ENCODE measurements at places on chromosomes 16 and 17.
A peak's percentile ranks its signal among the peaks of the same experiment; 100 is the strongest.

GRCh38 chr16:4926928-4927327 lies 10.0 kb downstream of the PPL start:
- no peak for DNase-seq

- DNase-seq, result no peak
These were observed 5.4 kb downstream of the WDR81 start for GRCh38 chr17:1729966-1730325.

DNA sequence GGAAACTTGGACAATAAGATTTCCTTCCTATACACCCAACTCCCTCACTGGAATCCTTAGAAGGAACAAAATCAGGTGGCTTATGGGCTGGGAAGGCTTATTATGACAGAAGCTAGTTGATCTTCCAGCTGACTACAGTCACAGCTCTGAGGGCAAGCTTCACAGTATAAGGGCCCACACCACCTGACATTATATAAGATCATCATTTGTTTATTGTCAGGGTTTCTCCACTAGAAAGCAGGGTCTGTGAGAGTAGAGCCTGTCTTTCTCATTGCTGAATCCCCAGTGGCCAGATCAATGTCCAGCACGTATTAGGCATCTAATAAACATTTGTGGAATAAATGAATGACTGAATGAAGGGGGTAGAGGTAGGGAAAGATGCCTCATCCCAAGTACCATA lies 57.8 kb upstream of the PHOSPHO1 start:
- DNase-seq, result no peak

GRCh38 chr17:20094777-20095176 lies 85.6 kb downstream of the SPECC1 start:
- no peak for DNase-seq

- peak; percentile 61 for DNase-seq
These were observed 890 bp downstream of the TOB1 start for GRCh38 chr17:50865060-50865867.

- DNase-seq, result no peak
These were observed 219.7 kb downstream of the SPECC1 start for GRCh38 chr17:20228860-20229259.

DNA sequence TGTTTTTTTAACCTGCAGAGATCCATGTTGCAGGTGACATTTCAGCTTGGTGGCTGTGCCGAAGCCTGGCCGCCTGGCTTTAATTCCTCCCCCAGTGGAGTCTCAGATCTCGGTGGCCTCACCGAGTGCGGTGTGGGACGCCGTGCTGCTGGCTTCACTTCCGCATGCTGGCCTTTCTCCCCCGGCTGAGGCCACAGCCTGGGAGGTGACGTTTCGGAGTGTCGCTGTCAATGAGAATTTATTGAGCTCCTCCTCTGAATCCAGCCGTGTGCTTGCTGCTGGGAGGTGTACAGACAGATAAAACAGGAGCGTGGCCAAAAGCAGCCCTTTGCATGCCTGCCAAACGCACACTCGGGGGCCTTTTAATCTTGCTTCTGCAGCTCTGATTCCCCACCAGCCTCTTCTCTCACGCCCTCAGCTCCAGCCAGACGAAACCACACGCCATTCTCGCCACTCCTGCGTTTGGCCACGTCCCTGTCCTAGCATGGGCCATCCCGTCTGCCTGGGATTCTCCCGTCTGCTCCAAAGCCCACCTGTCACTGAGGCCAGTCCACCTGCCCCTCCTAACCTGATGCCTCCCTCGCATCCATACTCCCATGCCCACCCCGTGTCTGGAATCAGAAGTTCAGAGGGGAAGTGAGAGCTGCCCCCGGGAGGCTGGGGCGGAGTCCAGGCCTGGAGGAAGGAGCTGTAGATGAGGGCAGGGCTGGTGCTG lies 3.6 kb downstream of the GSE1 start:
- DNase-seq, result peak; percentile 24

DNA sequence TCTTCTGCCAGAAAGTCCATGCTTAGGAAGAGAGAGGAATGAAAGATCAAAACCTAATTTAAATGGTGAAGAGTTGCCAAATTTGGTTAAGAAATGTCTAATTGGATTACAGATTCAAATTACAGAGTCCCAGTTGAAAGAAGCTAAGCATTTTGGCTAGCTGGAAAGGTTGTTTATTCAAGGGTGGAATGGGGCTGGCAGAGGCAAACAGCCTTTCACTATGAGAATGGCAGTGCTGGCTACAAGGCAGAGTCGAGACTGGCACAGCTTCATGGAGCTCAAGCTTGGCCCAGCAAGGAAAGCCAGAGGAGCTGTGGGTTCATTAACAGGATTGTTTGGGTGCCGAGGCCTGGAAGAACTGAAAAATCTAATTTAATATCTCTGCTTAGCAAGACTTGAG lies 13.6 kb downstream of the MAP3K3 start:
- no peak for DNase-seq

GRCh38 chr16:10206215-10206614 lies 24.0 kb upstream of the GRIN2A start:
- no peak for DNase-seq

- no peak for DNase-seq
These were observed 233.3 kb downstream of the CDH13 start for GRCh38 chr16:82860071-82860470.

GRCh38 chr17:75684924-75685323 lies 17.8 kb downstream of the SAP30BP start:
- DNase-seq, result no peak

DNA sequence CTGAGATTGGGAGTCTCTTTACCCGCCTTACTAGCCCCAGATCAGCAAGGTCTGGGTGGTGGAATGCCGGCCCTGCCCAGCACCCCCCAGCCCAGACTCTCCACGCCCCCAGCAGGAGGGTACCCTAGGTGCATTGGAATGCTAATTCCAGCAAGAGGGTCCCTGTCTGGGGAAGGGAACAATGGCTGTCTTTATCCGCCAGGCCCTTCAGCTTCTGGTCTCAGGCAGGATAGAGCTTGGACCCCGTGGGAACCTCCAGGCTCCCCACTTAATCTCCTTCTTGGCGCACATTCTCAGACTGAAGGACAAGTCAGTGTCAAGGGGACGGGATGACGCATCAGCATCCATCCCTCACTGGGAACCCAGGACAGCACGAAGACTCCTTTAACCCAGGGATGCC lies 85.1 kb downstream of the LITAF start:
- no peak for DNase-seq
